ENCODE measurements at places on chromosomes 1 and 21. TPM values are rescaled to one million over a fixed set of nuclear protein-coding genes. Genes with fewer than 3 reads are reported as not detected.

The LENEP gene
- total RNA-seq = not detected

The DLGAP3 gene
- total RNA-seq = not detected

The GBP5 gene
- 2.4 TPM for total RNA-seq

The CTH gene
- 0.41 TPM for total RNA-seq

DNA sequence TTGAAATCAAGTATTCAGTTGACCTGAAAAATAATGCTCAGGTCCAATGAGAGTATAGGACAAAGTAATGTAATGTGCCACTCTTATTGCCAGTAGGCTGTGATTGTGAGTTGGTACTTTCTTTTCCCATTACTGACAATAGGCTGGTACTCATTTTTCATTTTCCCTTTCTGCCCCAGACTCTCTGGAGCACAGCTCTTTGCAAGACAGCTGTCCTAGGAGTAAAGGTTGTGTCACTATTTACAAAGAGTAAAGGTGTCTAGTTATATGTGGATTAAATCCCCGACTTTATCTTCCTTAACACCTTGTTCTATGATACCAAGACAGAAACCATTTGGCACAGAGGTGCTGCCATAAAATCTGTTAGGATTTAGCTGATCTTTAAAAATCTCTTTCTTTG is 32.3 kb upstream of the RASAL2 start:
- no peak for DNase-seq

- DNase-seq = no peak
These were observed 16.3 kb downstream of the RAB7B start for GRCh38 chr1:205986861-205987260.

DNA sequence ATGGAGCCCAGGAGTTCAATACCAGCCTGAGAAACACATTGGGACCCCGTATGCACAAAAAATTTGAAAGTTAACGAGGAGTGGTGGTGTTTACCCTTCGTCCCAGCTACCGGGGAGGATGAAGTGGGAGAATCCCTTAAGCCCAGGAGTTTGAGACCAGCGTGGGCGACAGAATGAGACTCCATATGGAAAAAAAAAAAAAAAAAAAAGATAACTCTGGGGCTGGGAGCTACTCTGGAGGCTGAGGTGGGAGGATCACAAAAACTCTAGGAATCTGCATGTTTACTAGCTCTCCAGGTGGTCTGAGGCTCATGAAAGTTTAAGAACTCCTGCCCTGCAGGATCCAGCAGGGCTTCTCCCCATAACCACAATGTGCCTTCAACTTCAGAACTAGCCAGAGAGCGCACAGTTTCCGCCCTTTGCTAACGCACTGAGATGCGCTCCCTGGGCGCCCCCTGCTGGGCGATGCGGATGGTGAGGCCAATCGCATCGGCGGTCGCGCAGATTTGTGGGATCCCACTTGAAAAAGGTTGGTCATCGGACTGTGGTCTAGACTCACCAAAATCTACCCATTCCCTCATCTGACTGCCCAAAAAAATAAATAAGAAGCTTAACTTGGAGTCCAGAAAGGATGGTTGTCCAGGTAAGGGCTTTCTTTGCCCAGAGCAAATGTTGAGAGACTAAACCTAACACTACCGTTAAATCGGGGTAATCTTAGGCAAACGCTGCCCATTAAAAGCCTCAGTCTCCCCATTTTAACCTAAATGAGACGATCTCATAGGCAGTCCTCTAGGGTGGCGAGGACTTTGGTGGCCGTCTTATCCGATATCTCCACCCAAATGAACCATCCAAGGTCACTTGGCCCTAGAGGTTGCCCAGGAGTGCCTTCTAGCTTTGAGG is 8.8 kb downstream of the ZNF683 start:
- no peak for DNase-seq

- DNase-seq = no peak
These were observed 22.4 kb downstream of the CNIH4 start for GRCh38 chr1:224378855-224379631.

GRCh38 chr1:119660253-119661083 is 12.4 kb upstream of the ZNF697 start:
- no peak for DNase-seq

Data from esophagus squamous epithelium (tissue), 5 donors.